ENCODE measurements at places on chromosomes 16 and 17.

DNA sequence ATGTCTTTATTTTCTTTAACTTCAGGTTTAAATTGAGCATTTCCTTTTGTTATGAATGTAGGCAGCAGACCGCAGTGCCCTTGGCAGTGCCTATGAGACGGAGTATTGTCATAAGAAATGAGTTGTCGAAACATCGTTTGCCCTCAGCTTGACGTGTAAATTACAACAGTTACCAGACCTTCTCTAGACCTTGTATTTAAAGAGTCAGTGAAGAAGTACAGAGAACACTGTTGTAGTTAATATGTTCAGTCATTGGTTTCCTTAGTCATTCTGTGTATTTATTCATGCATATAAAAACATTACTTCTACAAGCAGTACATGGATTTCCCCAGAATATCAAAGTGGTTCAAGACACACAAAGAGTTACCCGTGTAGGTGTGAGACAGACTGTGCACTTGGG, 19.0 kb downstream of the IRF8 start:
- DNase-seq = no peak

GRCh38 chr16:54707813-54708212, 222.9 kb upstream of the IRX5 start:
- no peak for DNase-seq

GRCh38 chr17:39080421-39081078, 70.9 kb downstream of the PLXDC1 start:
- no peak for DNase-seq

GRCh38 chr17:63165400-63165799, 199.4 kb downstream of the TANC2 start:
- DNase-seq = no peak

DNA sequence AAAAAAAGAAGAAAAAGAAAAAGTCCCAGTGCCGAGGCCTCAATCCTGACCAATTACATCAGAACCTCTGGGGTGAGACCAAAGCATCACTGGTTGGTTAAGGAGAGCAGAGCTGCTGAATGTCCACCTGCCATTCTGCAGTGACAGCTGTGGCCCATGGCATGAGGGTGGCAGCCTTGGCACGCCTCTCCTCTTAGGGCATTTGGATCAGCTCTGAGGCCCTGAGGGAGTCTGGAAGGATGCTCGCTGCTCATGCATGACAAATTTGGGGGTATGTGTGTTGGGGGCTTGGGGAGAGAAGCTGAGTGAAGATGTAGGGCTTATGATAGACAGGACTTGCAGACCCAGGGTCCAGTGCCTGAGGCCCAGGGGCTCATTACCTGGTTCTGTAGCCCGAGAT, 26.3 kb downstream of the MYLK3 start:
- no peak for DNase-seq

DNA sequence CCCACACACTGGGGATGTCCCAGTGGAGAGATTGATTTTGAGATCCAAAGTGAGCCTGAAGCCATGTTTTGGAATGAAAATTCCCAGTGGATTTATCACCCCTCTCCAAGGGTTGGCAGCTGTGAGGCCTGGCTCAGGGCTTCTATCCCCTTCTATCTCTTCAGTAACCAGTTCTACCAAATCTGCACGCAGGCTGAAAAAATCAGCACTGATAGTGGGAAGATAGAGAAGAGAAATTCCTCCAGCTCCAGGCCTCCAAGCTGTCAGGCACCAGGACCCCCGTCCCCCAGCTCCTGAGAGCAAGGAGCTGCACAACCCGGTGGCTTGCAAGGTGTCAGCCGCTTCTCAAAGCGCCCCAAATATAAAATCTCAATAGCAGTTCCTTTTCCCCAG, 1.0 kb downstream of the FLOT2 start:
- no peak for DNase-seq

DNA sequence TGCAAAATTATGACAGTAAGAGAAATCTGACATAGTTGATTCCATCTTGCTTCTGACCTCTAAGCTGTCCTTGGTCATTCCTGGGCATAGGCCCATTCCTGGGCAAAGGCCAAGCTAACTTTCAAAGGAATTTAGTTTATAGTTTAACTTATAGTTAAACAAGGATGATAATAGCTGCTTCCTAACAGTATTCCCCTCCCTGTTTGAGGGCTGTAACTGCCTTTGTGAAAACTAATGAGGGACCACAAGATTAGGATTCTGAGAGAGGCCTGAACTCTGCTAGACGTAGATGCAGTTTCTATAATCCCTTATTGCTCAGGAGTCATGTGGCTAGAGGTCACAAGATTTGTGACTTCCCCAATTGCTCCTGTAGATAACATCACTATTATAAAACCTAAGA, 80.2 kb upstream of the ASIC2 start:
- no peak for DNase-seq

GRCh38 chr17:71724339-71724738, 396.5 kb upstream of the SOX9 start:
- DNase-seq = no peak

GRCh38 chr16:78474762-78475161, 375.3 kb downstream of the WWOX start:
- no peak for DNase-seq

- DNase-seq = no peak
These were observed 262.7 kb upstream of the KCNJ16 start for GRCh38 chr17:69812240-69812837.

DNA sequence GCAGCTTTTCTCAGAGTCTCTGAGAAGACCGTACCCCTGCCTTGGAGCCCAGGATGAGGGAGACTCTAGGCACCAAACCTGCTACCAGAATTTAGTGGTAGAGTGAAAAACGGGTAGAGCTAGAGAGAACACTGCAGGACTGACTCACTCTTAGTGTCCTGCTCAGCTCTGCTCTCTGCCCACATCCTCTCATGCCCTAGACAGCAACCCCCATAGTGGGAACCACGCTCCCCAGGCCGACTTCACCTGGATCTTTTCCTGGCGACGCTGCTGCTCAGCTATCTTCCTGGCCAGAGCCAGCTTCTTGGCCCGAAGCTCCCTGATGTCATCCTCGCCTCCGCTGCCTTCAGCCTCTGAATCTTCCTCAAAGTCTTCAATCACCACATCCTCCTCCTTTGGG, 26.7 kb downstream of the HIC1 start:
- DNase-seq = no peak

DNA sequence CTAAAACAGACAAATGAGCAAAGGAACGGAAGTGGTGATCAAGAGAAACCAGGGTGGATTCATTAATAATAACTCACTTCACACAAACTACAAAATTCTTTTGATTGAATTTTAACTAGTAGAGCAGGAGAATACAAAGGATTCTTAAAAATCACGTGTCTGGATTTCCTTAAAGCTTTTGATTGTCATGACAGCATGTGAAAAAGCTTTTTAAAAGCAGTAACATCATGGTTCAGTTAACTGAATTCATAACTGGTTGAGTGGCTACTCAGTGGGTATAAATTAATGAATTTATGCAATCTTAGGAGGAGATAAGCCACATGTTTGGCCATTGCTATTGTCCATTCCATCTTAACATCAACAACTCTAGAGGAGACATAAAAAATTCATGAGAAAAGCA, 333.2 kb downstream of the SLC39A11 start:
- DNase-seq = no peak

- no peak for DNase-seq
These were observed 20.5 kb downstream of the PEMT start for GRCh38 chr17:17570798-17571716.

All from T-helper 1 cell (primary cell).